ENCODE measurements at places on chromosomes 2 and 18.

DNA sequence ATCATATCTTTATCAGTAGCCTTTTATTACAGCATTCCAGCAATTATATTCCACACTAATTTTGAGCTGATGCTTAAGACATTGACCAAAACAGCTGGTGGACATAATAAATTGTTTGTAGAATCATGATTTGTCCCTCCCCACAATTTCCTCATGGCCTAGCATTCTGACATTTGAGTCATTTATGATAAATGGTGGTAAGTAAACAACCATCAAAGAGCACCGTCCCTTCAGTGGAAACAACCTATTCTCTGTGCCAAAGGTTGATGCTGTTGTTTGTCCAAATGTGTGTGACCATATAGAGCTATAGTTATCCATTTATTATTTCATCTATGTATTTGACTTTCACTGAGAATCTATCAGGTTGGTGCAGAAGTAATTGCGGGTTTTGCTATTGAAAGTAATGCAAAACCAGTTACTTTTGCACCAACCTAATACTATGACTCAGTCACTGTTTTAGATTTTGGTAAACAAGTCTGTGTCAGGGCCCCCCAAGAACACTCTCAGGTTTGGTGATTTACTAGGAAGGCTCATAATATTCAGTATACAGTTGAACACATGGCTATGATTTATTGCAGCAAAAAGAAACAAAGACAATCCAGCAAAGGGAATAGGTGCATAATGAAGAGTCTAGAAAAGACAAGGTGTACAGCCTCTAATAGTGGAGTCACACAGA, 608.7 kb upstream of the REG3G start:
- no peak for DNase-seq

DNA sequence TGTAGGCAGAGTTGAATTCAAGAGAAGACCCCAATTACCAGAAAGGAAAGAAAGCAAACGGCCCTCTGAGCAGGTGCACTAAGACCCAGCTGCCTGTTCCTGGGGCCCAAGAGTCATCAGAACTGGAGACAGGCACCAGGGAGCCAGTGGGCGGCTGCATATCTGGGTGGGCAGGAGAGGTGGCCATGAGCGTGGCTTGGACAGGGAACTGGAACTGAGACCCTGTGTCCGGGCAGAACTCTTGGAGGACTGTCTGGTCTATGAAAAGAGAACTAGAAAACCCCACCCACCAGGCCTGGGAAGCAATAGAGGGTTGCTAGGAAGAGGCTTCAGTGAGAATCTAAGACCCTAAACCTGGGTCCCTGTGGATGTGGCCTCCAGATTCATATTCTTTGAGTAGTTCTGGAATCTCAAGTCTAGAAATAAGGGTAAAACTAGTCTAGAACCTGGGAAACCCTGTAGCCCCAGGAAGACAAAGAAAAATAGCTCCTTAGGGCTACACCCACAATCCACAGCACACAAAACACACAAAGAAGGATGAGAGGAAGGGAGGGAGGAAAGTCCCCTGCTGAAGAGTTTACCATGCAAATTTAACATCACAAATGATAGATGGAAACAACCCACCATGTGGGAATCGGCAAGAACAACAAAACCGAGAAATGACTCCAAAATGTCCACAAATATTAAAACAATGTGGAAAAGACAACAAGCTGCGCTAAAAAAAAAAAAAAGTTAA, 147.0 kb downstream of the HDAC4 start:
- no peak for DNase-seq

DNA sequence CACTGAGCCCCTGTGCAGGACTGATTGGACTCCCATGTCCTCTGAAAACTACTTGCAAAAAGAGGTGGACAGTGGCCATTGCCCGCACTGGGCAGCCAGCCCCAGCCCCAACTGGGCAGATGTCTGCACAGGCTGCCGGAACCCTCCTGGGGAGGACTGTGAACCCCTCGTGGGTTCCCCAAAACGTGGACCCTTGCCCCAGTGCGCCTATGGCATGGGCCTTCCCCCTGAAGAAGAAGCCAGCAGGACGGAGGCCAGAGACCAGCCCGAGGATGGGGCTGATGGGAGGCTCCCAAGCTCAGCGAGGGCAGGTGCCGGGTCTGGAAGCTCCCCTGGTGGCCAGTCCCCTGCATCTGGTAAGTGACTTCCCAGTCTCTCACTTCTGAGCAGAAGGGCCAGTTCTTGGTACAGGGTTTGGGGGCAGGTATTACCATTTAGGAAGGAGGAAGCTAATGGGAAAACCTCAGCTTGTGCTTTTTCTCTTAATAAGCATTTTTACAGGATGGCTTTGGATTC, 44.1 kb downstream of the TNFRSF11A start:
- no peak for DNase-seq

DNA sequence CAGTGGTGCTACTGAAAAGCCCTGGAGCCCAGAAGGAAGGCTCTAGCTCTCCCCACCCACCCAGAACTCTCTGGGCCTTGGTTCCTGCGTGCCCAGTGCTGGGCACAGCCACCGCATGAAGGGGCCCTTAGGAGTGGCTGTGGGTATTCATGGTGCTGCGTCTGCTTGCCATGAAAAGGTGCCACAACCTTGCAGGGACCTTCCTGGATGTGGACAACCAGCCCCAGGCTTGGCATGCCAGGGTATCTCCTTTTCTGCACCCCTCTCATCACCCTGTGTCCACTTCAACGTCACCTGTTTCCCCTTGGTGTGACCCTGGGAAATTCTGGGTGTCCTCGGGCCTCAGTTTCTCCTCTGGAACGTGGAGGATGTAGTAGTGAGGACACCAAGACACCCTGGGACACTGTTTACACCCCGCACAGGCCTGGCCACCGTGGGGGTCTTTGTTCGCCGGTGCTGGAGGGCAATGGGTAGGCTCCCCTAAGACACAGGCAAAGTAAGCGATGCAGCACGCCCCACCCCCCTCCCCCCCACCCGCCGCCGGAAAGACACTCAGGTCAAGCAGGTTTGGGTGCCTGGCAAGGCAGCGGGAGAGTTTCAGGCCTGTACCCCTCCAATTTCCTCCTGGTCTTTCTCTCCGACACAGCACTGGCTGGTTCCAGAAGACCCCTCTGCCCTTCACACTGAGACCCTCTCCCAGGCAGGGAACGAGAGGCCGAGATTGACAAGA, 34.8 kb upstream of the TAF1B start:
- DNase-seq: no peak

- no peak for DNase-seq
These were observed 18.1 kb upstream of the PKDCC start for GRCh38 chr2:42029639-42030199.

DNA sequence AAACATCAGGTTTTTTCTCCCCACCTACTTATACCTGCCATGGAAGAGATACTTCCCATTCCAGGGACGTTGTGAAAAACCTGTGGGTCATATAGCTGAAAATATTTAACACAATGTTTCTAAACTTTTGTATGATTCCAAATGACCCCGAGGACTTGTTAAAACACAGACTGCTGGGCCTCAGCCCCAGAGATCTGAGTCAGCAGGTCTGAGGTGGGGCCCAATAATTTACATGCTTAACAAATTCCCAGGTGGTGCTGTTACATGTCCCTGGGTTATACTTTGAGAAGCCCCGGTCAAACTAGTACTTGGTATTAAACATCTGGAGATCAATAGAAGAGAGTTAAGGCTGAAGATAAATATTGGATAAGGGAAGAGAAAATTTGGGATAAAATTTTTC, 71.4 kb upstream of the FRZB start:
- no peak for DNase-seq

- DNase-seq: no peak
These were observed 4.8 kb downstream of the VRK2 start for GRCh38 chr2:58051445-58051844.

- DNase-seq: peak; percentile 80
These were observed 1.5 kb downstream of the RND3 start for GRCh38 chr2:150485871-150486538.

DNA sequence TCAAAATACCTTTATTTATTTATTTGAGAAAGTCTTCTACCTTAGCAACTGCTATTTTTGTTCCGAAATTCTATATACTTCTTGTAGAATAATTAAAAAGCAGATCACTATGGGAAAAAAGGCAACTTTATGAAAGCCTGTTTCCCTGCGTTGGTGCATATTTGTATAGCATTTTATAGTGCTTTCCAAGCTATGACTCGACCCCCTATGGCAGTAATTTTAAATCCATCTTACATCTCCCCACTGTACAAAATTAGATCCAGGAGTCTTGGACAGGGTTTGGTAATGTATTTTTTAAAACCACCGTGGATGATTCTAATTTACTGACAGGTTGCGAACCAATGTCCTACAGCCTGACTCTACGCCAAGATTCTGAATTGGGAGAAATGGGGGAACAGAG, 10.1 kb downstream of the TANK start:
- DNase-seq: no peak

GRCh38 chr2:102236132-102236531, 49.3 kb downstream of the IL1RL2 start:
- DNase-seq: no peak

- peak; percentile 51 for DNase-seq
These were observed 36.2 kb downstream of the CCDC178 start for GRCh38 chr18:33404244-33404873.

DNA sequence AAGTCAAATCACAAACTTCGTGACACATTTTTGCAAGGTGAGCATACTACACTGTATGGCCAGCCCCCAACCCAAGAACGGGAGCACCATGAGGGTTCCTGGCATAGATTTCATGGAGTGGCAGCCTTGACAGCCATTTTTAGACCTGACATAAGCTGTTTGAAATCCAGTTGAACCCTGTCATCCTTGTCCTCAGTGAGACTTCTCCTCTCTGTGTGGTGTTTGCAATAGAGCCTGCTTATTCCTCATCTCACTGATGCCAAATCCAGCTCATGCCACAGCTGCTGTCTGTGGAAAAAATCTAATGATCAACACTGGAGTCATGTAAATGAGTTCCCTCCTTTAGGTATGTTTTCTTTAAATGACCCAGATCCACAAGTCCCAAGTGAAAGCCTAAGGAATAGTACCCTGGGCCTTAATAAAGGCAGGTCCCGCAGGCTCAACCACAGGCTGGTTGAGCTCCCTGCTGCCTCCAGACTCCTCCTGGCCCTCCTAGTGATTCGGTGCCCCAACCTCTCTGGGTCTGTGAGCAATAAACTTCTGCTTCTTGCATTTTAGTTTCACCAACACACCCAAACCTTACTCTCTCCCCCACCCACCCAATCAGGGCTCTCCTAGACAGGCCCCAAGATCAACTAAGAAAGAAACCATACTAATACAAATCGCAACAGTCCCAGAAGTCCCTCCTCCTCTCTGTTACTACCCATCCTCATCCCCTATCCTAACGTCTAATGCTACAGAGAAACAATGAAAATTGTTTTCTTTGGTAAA, 8.4 kb upstream of the CREG2 start:
- DNase-seq: peak; percentile 16

- no peak for DNase-seq
These were observed 40.7 kb downstream of the DNER start for GRCh38 chr2:229673676-229674075.

GRCh38 chr2:39265315-39265714, 21.5 kb upstream of the CDKL4 start:
- no peak for DNase-seq

DNA sequence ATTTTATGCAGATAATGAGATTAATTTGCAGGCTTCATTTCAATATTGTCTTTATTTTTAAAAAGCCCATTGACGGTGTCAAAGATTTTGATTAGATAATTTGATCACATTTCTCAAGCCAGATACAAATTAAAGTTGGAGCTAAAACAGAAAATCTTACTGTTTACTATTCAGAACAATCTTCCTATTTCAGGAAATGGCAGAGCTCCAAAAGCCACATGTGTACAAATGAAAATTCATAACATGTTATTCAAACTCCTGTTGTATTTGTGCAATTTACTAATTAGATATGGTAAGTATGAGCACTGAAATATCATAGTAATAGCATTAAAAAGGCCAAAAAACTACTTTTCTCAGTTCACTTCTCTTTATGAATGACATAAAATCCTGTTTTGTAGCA, 682.9 kb downstream of the KCNJ3 start:
- DNase-seq: no peak

DNA sequence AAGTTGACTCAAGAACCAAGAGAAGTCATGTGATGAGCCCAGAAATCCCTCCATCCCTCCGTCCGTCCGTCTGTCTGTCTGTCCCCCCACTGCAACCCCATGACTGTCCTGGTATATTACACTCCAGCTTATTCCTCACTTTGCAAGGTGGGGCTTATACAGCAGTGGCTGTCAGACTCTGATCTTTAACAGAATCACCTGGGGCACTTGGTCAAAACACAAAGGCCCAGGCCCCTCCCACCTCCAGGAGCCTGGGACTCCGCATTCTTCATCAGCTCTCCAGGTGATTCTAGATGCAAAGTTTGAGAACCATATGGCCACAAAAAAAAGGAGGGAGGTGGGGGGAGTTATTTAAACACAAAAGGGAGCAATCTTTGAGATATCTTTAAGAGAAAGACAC, 61.4 kb downstream of the MYO5B start:
- DNase-seq: no peak

GRCh38 chr2:191029280-191029950, 15.4 kb upstream of the STAT1 start:
- DNase-seq: no peak

All from fibroblast of lung (primary cell).